ENCODE measurements at places on chromosomes 6 and 20.

DNA sequence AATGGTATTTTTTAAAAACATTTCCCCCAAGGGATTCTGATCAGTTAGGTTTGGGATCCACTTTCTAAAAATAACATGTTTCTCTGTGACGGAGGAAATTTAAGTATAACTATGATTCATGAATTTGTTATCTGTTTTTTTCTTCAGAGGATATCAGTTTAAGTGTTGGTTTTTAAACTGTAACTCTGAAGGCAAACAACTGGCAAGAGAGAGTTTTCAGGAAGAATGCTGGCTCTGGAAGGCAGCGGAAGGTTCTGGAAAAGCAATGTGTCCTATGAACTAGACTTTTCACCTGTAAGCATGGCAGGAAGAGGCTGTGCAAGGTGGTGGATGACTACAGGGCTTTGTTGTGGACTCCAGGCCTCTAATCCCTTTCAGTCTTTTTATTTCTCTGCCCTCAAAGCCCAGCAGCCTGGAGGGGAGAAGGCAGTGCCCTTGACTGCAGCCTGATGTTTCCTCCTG lies 153.1 kb downstream of the GMPR start:
- peak; percentile 14 for DNase-seq

DNA sequence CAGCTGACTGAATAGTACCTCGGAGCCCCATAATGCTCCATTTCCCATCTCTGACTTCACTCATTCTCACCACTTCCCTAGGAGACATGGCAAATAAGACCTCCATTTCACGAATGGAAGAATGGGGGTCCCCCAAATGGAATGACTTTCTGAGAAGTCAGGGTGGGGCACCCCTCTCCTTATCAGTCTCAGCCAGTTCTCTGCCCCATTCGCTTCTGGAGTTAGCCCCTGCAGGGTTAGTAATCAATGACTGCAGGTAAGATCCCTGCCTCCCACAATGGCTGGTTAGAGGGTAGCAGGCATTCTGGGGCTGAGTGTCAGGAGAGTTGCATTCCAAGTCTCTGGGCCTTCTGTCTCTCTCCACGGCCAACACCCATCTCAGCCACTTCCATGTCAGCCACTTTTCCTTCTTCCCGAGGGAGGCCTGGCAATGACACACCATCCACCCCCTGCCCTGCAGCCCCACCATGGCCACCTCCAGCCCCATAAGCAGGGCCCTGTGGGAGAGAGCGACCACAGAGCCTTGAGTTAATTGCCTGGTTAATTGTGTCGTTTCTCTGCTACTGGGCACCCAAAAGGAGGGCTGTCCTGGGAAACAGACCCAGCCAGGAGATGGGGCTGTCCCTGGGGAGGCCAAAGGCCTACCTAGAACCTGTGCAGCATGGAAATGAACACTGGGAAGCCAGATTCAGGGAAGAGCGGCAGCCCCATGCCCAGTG lies 13.4 kb downstream of the CCDC167 start:
- DNase-seq = no peak

DNA sequence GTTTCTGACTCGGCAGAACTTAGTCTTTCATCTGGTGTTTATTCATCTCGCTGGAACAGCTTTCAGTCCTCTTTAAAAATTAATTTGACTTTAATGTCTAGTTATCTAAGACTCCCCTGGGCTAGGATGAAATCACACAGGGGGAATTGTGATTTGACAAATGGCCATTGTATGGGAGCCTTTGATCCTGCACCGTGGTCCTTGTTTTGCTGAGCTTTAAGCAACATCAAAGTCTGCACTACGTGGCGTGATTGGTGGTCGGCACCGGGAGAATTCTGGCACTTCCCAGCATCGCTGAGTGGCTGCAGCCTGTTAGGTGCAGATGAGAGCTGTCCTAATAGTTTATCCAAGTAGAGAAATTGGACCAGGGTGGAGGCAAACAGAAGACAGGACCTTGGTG lies 146.9 kb downstream of the TBC1D7 start:
- peak; percentile 32 for DNase-seq

GRCh38 chr6:75463061-75463460 lies 30.5 kb downstream of the FILIP1 start:
- no peak for DNase-seq

- no peak for DNase-seq
Observed at GRCh38 chr6:106670236-106670635, 40.9 kb downstream of the QRSL1 start.

- no peak for DNase-seq
Observed at GRCh38 chr6:14703586-14703985, 542.3 kb upstream of the JARID2 start.

GRCh38 chr6:150451807-150452427 lies 83.1 kb downstream of the IYD start:
- DNase-seq = no peak

GRCh38 chr6:159422041-159422984 lies 253.1 kb downstream of the FNDC1 start:
- no peak for DNase-seq

- no peak for DNase-seq
Observed at GRCh38 chr6:140736231-140736630, 1361.8 kb upstream of the CITED2 start.

- no peak for DNase-seq
Observed at GRCh38 chr6:46095251-46095650, 34.5 kb upstream of the ENPP4 start.

DNA sequence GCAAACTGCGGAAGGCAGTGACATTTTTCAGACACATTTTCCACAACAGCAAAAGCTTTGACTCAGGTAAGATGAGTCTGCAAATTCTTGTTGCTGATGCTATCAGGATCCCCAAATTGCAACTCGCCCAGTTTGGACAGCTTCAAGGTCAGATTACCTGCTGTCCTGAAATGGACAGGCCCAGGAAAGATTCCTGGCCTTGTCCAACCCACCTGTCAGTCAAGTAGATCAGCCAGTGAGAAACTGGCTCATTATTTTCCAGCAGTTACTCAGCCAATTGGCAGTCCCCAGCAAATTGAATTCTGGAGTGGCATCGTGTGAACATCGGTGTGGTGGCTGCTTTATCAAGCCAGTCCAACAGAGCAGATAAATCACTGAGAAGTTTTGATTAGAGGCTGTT lies 84.5 kb upstream of the SNAP25 start:
- no peak for DNase-seq

DNA sequence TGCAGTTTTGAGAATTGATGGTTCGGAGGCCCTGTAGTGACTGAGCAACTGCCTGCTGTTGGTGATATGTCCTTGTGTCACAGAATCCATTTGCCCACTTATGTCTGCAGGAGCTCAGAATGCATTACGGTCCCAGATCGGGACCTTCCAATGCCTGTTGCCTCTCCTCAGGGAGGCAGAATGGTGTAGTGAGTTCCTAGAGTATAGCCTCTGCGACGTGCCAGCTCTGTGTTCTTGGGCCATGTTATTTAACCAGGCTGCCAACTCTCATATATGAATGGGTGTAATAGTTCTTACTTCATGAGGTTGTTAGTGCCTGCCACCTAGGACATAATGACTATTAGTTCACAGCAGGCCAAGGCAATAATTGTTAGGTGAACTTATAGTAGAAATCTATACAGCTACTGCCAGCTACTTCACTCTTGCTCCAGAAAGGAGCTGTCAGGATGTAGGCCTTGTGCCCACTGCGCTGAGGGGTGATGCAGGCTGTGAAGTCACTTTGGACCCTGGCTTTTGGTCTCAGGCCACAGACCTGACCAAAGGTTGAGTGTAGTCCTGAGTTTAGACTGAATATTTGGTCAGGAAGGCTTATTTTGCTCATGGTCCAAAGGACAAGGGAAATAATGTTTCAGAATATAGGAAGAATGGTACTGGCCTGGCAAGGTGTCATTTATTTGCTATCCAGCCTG lies 82.1 kb downstream of the ASXL1 start:
- no peak for DNase-seq

DNA sequence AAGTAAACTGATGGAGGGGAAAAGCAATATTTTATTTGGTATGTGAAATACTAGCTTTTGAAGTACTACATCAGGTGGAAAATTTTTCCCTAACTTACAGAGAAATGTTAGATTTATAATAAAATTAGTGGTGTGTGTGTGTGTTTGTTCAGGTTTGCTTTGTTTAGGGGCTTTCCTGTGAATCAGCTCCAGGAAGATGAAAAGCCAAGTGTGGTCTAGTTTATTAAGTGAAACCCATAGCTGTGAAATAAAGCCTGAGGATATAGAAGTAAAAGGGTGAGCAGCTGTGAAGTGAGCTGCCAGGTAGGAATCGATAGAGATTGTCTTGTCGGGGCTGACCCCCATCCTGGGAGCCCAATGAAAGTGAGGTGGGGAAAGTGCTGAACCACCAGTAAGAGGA lies 347.6 kb upstream of the IMPG1 start:
- no peak for DNase-seq

- DNase-seq = peak; percentile 82
Observed at GRCh38 chr6:36848658-36849441, 9.6 kb upstream of the CPNE5 start.

GRCh38 chr6:168270274-168271172 lies 49.1 kb downstream of the DACT2 start:
- DNase-seq = no peak

DNA sequence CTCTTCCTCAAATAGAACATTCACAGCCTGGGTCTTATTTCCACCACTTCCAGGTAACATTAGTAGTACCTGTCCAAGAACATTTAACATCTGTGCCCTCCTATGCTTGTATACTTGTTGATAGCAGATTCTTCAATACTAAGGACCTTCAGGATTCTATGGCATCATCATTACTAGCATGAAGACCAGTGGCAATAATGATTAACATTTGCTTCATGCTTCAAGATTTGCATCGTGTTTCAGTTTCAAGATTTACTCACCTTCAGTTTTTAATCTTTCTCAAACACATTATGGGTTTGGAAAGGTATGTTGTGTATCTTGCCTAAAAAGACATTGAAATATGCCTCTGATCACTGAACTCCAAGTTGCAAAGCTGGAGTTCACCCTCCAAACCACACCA lies 412.8 kb upstream of the NRSN1 start:
- DNase-seq = no peak

DNA sequence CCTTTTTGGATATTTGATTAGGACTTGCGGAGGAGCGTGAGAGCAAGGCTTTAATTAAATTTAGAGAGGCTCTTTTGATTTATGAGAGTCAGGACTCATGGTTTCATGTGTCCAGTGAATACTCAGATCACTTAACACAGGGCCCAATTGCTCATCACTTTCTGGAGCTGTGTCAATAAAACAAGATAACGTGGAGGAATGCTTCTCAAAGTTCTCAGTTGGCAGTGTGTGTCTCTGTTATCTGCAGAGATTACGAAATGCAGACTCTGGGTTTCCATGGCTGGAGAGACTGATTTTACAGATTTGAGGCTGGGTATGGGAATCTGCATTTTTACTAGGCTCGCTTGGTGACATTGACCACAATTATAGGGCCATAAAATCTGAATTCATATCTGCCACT lies 335.8 kb upstream of the FLRT3 start:
- no peak for DNase-seq

- DNase-seq = no peak
Observed at GRCh38 chr20:31674895-31675827, 37.4 kb downstream of the COX4I2 start.
